ENCODE measurements at places on chromosomes 11 and 22.

- DNase-seq = peak; percentile 16
Observed at GRCh38 chr11:102564110-102564509, 33.6 kb upstream of the MMP7 start.

DNA sequence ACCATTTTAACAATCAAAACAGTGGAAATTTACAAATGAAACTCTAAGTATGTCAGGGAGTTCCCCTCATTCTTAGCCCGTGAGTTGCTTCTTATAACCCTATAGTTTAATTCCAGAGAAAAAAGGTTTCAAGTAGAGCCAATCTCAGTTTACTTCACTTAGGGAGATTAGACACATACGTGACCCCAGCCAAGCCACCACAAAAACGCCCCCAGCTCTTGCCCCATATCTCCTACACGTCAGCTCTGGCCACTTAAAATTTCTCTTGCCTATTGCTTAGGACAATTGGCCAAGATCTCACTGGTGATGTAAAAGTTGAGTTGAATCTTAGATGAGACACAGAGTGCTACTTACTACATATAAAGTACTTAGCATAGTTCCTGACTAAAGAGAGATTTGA lies 166.4 kb downstream of the ETS1 start:
- DNase-seq = peak; percentile 95

- no peak for DNase-seq
Observed at GRCh38 chr11:46899501-46900025, 18.8 kb downstream of the LRP4 start.

- no peak for DNase-seq
Observed at GRCh38 chr11:86790195-86790725, 10.1 kb upstream of the PRSS23 start.

- DNase-seq = no peak
Observed at GRCh38 chr11:131776211-131776610, 405.8 kb downstream of the NTM start.

DNA sequence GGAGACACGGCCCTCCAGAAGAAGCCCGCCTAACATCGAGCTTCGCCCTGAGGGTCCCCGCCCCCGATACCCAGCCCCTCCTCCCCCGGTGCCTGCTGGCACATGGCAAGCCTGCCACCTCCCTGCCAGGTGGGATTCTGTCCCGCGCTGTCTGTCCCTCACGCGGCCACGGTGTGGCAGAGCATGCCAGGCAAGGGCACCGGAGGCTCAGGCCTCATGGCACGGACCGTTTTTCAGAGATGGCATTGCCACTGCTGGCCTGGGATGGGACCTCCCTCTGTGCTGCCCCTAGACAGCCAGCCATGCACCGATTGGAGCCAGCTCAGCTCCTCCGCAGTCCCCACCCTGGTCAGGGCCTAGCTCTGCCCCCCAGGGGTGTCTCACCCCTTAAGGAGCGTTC lies 19.4 kb downstream of the MRPL23 start:
- no peak for DNase-seq

GRCh38 chr11:134449713-134450112 lies 37.7 kb upstream of the B3GAT1 start:
- DNase-seq = no peak

DNA sequence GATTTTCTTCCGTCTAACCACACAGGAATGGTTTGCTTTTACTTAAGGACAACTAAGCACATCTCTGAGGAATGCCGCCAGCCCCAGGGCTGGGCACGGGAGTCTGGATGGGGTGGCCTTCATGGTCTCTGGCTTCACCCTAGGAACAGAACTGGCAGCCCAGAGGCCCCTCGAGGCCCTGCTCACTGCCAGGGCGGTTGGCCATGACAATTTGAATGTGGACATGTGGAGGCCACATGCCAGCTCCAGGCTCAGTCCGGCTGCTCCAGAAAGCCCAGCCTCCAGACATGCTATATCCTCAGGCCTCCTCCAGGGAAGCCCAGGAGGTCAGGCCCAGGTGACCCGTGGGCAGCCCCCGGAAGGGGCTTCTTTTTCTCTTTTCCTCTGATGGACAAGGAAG lies 84.0 kb upstream of the FGF3 start:
- DNase-seq = no peak

GRCh38 chr11:33362051-33362910 lies 105.1 kb downstream of the HIPK3 start:
- no peak for DNase-seq

DNA sequence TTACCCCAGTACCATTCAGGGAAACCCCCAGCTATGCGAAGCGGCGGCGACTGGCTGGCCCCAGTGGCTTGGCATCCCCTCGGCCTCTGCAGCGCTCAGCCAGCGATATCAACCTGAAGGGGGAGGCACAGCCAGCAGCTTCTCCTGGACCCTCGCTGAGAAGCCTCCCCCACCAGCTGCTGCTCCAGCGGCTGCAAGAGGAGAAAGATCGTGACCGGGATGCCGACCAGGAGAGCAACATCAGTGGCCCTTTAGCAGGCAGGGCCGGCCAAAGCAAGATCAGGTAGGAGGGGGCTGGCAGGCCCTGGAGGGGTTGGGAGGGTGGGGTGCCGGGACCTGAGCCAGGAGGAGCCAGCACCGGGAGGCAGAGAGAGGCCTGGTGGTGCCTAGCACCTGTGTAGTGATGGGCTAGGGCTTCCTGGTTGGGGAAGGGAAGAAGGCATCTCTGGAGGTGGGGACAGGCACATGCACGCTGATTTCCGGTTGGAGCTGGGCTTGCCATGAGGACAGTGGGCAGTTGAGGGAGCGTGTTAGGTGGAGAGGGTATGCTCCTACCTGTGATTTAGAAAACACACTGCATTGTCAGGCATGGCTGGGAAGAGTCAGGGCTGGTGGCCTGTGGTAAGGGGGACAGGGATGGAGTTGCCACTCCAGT lies 22.3 kb downstream of the SHANK3 start:
- no peak for DNase-seq

- DNase-seq = no peak
Observed at GRCh38 chr22:29219881-29220670, 14.4 kb downstream of the EMID1 start.

- no peak for DNase-seq
Observed at GRCh38 chr11:111114091-111114490, 131.4 kb upstream of the POU2AF2 start.

GRCh38 chr11:18495271-18495670 lies 31.5 kb downstream of the TSG101 start:
- DNase-seq = no peak

DNA sequence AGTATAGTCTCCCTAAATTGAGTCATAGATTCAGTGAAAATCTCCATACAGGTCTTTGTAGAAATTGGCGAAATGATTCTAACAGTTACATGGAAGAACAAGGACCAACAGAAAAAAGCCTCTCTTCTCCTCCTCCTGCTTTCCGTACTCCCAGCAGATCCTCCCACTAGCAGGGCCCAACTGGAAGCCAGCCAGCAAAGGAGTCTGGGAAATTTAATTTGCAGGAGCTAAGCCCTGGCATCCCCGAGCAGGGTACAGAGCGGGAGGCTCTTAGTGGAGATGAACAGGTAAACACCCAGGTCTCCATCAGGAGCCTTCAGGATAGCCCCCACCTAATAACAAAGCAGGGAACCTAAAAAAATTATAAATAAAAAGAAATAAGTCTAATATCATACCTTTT lies 1473.8 kb downstream of the TBC1D22A start:
- no peak for DNase-seq
